ENCODE measurements at places on chromosomes 3 and 15. TPM values are rescaled to one million over a fixed set of nuclear protein-coding genes. Genes with fewer than 3 reads are reported as not detected.

DNA sequence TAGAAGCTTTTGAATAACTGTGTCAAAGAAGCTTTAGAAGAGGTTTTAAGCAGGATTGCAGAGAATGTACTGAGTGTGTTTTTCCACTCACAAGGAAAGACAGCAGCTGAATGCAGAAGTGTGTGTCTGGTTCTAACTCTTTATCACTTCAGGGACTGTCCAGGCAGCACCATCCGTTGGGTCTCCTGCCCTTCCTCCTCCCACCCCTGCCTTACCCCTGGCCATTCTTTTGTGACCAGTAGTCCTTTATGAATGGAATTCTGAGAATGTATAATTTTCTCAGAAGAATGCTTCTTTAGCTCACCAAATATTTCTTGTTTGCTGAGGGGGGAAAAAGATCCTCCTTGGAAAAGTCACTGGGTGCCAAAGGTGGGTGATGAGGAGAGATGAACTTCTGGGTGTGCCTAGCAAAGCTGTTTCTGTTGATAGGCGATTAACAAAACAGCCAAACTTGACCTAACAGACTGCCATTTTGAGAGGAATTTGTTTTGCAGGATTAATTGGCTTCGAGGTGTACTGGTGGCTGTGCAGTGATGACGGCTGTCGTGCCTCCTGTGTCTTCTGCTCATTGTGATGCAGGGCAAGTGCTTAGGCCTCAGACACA is 70.9 kb downstream of the IGF1R start:
- no peak for DNase-seq

DNA sequence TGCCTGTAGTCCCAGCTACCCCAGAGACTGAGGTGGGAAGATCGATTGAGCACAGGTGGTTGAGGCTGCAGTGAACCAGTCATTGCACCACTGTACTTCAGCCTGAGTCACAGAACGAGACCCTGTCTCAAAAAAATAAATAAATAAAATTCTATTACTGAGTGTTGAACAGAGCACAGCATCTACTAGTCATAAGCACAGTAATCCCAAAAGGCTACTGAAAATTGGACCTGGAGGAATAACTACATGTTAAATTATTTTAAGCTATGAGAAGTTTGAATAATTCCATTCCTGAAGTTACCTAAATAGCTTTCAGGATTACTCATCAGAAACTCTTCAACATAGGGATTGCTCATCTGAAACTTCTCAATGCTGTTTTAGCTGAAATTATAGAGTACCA is 43.4 kb downstream of the ARMC8 start:
- no peak for DNase-seq

GRCh38 chr3:6716420-6716819 is 144.5 kb upstream of the GRM7 start:
- no peak for DNase-seq

DNA sequence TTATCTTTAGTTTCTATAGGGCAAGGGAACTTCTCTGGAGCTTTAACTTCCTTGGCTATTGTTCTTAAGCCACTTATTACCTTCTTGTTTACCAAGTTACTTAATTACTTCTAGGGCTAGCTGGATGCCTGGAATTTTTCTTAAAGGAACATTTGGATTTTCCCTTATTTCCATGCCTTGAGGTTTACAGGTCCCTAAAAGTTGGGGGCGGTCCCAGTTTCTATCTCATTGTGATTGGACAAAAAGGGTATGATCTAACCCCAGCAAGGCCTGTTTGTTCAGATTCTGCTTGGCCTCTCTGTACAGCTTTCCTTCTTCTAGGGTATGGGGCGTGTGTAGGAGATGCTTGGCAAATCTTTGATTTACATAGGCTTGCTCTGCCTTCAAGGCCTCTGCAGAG is 17.4 kb downstream of the PDHB start:
- no peak for DNase-seq

Gene GOLGA6L10
- not detected for polyA plus RNA-seq

Gene UBA5
- 30.2 TPM for polyA plus RNA-seq

Gene ZSCAN2
- polyA plus RNA-seq, result 14.8 TPM
